ENCODE measurements at places on chromosomes 6 and 20.

DNA sequence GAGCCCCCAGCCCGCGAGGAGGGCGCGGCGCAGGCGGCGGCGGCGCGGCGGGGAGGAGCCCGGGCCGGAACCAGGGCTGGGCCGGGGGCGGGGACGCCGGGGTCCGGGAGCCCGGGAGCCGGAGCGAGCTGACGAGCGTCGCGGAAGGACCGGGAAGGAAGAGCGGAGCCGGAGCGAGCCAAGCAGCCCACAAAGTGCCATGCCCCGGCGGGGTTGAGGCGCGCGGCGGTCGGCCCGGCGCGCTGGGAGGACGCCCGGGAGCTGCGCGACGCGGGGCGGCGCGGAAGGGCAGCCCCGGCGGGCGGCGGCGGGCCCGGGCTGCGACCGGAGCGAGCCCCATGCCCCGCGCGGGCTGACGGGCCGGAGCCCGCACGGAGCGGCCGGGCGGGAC is 289 bp downstream of the FOXP4 start:
- peaks cover 3% of the 10 kb centered on the region for H3K4me1 ChIP-seq
- no peak overlapping the region for H3K27ac ChIP-seq
- H3K36me3 ChIP-seq: peaks cover 3% of the 10 kb centered on the region

DNA sequence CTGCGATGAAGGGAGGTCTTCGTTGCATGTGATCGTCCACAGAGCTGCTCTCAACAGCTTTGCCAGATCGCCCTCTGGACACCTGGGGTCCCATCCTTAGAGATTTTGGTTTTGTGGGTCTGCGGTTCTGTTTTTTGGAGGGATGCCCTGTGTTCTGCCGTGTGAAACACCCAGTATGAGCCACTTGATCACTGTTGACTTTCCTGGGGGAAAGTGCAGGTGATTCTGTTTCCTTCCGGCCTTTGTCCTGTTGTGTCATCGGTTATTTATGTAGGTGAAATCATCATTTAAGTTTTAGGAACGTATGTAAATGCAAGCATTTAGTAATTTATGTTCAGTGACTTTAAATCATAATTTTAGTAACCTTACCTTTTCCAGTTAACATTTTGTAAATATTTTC is 56.4 kb upstream of the SLC22A1 start:
- no peaks in the 10 kb centered on the region for H3K27me3 ChIP-seq
- peaks cover 94% of the 10 kb centered on the region for H3K36me3 ChIP-seq
- no peak overlapping the region for H3K4me3 ChIP-seq
- DNase-seq: no peak
- H3K4me1 ChIP-seq: peaks cover 31% of the 10 kb centered on the region
- no peak overlapping the region for H3K27ac ChIP-seq

DNA sequence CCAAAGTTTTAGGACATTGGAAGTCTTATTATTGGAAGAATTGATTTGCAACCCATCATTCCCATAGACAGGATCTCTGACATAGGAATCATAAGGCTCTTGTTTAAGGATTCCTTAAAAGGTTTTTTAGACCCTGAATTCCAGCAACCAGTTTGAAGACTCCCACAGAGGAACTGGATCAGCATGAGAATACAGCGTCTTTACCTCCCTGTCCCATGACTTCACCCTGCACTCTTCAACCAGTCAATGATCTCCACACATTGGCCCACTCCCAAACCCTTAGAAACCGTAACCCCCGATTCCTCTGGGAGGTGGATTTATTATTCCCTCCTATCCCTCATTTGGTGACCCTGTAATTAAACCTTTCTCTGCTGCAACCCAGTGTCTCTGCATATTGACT is 150.7 kb upstream of the PLCB4 start:
- no peak overlapping the region for H3K27ac ChIP-seq
- H3K27me3 ChIP-seq: peaks cover 2% of the 10 kb centered on the region
- no peaks in the 10 kb centered on the region for H3K4me1 ChIP-seq
- DNase-seq: no peak
- H3K36me3 ChIP-seq: peaks cover 4% of the 10 kb centered on the region

DNA sequence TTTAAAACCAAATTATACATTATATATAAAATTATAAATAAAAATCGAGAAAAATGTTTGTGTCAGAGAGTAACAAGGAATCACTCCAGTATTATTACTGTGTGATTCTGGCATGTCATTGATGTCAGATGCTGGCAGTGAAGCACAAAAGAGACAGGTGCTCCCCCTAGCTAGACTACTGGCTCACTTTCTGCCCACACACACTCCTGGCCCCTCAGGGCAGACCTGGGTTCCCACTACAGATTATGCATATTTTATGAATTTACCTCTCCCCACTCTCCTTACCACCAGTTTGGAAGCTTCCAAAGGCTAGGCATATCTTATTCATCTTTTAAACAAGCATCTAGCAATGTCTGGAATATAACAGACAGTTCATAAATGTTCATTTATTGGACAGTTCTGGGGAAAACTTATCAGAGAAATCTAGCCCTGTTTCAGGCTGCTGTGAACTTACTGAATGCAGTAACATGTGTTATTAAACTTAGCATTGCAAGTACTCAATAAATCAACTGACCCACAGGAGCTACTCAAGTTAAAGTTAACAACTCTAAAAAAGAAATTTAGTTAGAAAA is 12.8 kb downstream of the SNX3 start:
- H3K27me3 ChIP-seq: no peaks in the 10 kb centered on the region
- peaks cover 15% of the 10 kb centered on the region for H3K4me1 ChIP-seq
- DNase-seq: no peak
- H3K36me3 ChIP-seq: peaks cover 32% of the 10 kb centered on the region
